Fibroblast of lung (primary cell): ENCODE measurements at places on chromosomes 2 and 18. TPM values are rescaled to one million over a fixed set of nuclear protein-coding genes. Genes with fewer than 3 reads are reported as not detected.

- no peaks in the 10 kb centered on the region for H3K27me3 ChIP-seq
Measured at GRCh38 chr2:157056200-157056676, 201.3 kb upstream of the GALNT5 start.

DNA sequence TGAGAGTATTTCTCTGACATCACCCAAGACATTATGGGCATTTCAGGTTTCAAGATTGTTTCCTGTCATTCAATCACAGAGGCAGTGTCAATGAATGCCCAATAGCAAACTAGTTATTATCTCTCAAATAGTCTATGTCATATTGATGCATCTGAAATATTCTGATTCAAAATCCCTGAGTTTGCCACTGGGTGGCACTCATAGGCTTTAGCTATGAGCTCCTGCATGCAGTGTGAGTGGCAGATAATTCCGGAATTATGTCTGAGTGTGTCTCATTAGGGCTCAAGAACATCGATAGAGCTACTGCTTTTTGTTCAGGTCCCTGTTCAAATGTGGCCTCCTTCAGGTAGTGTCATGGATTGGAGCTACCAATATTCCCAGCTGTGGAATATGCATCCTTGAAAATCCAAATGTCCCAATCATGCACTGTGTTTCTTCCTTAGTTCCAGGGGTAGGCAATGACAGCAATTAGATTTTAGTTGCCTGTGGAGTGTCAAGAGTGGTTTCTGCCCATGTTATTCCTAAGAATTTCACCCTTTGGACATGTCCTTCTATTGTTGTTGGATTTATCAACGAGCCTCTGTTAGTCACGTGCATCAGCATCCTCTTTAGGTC is 7.8 kb upstream of the OR6B3 start:
- no peak overlapping the region for H3K27ac ChIP-seq
- peaks cover 6% of the 10 kb centered on the region for H3K27me3 ChIP-seq
- H3K4me1 ChIP-seq = no peaks in the 10 kb centered on the region
- DNase-seq = peak; percentile 66

DNA sequence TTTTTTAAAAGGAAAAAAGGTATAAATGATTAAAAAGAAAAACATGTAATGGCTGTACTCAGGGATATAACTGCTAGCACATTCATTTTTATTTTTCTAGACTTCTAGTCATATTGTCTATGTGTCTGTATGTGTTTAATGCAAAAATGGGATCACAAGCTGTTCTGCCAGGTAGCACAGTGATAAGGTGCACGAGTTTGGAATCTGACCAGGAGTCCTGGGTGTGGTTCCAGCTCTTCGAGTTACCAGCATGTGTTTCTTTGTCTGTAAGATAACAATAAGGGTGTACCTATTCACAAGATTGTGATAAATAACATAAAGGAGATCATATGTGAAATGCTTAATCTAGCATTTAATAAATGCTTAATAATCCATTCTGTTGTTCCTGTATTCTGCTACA is 145.3 kb downstream of the PKP4 start:
- H3K36me3 ChIP-seq = no peaks in the 10 kb centered on the region
- H3K4me1 ChIP-seq = peaks cover 16% of the 10 kb centered on the region
- H3K27me3 ChIP-seq = no peaks in the 10 kb centered on the region

- no peak overlapping the region for H3K4me3 ChIP-seq
- no peak for DNase-seq
- no peak overlapping the region for H3K27ac ChIP-seq
- H3K27me3 ChIP-seq = no peaks in the 10 kb centered on the region
- H3K36me3 ChIP-seq = no peaks in the 10 kb centered on the region
Measured at GRCh38 chr2:141814150-141814549, 316.7 kb downstream of the LRP1B start.

GRCh38 chr2:148162871-148163270 is 142.0 kb downstream of the MBD5 start:
- DNase-seq = no peak
- H3K27me3 ChIP-seq = no peaks in the 10 kb centered on the region
- H3K27ac ChIP-seq = no peak overlapping the region
- H3K4me3 ChIP-seq = no peak overlapping the region
- no peaks in the 10 kb centered on the region for H3K36me3 ChIP-seq

- DNase-seq = peak; percentile 33
- H3K27me3 ChIP-seq = peaks cover 7% of the 10 kb centered on the region
- H3K27ac ChIP-seq = no peak overlapping the region
- no peak overlapping the region for H3K4me3 ChIP-seq
Measured at GRCh38 chr2:118049140-118049815, 35.4 kb upstream of the CCDC93 start.

DNA sequence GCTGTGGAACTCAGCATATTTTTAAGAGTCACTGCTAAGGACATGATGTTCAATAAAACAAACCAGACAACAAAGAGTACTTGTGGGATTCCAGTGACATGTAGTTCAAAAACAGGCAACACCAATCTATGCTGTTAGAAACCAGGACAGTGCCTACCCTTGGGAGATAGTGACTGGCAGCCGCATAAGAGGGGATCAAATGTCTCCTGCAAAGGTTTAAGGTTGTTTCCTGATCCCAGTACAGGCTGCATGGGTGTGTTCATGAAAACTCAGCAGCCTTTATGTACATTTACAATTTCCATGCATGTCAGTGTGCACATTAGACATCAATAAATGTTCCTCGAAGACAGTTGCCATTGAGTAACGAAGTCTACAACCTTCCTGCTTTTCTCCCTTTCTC is 183.8 kb downstream of the PID1 start:
- no peak overlapping the region for H3K4me3 ChIP-seq
- H3K36me3 ChIP-seq = no peaks in the 10 kb centered on the region

DNA sequence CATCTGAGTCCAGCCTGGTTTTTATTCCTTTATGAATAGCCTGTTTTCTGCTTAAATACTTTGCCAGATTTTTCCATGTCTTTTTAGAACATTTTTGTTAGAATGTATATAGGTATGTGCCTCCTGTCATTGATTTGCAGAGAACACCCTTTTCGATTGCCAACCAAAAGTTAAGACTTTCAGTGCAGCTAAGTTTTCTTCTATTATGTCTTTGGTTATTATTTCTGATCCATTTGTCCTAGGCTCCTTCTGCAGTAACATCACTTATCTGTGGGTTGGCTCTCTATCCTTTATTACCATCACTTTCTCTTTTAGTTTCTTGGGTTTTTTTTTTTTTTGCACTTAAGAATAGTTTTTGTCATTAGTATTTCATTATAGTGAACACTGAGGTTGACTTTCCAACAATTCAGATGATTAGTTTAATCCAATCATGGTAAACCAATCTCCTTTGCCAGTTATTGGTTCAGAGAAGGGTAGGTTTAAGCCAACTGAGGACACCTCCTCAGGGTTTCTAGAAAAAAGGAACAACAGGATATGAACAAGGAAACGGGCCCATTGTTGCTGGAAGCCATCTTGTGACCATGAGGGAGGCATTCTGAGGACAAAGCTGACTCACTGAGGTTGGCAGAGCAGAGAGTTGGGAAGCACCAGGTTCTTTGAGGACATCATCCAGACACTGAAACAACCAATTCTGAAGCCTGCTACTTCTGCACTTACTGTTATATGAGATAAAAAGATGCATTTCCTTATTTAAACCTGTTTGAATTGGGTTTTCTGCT is 37.9 kb upstream of the GBX2 start:
- H3K4me3 ChIP-seq = no peak overlapping the region
- no peaks in the 10 kb centered on the region for H3K36me3 ChIP-seq
- H3K4me1 ChIP-seq = no peaks in the 10 kb centered on the region
- no peaks in the 10 kb centered on the region for H3K27me3 ChIP-seq
- no peak for DNase-seq
- H3K27ac ChIP-seq = no peak overlapping the region

DNA sequence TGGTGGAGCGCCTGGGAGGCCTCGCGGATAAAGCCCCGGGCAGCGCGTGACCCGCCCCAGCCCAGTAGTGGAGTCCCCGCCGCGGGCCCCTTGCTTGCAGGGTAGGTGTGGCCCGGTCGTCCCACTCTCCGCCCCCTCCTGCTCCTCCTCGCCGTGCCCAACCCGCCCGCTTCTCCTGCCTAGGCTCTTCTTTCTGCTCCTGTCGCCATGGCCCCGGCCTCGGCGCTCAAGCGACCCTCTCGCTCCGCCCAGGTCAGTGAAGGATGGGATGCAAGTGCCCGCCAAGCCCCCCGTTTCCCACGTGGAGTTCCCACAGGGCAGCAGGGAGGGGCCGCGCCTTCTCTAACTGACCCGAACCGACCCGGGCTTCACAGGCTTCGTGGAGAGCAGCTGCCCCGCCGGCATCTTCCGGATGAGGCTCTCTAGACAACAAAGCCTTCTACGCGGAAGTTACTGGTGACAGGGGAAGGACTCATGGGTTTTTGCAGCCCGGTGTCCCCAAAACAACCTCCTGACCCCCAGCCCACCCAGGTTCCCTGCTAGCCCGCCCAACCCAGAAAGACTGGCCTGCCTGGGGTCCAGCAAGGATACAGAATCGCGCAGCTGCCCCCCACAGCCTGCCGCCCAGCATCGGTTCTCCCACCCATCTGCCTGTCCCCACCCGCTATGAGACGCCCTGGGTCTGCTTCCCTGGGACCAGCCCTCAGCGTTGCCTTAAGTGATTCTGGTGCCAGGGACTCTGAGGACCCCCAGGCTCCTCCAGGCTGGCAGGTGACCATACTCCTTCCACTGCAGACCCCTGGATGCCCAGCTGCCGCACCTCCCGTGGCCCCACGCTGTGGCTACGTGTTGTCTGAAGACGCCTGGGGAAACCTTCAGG is 32.8 kb downstream of the TTC32 start:
- no peaks in the 10 kb centered on the region for H3K36me3 ChIP-seq
- DNase-seq = peak; percentile 29
- no peaks in the 10 kb centered on the region for H3K4me1 ChIP-seq

- no peak overlapping the region for H3K27ac ChIP-seq
- H3K4me3 ChIP-seq = no peak overlapping the region
- peaks cover 2% of the 10 kb centered on the region for H3K36me3 ChIP-seq
- no peaks in the 10 kb centered on the region for H3K4me1 ChIP-seq
- DNase-seq = no peak
Measured at GRCh38 chr2:238082827-238083226, 17.3 kb upstream of the ESPNL start.

- peaks cover 22% of the 10 kb centered on the region for H3K4me1 ChIP-seq
- H3K36me3 ChIP-seq = peaks cover 2% of the 10 kb centered on the region
- no peak overlapping the region for H3K27ac ChIP-seq
- DNase-seq = no peak
Measured at GRCh38 chr2:217944923-217945322, 57.9 kb downstream of the TNS1 start.

DNA sequence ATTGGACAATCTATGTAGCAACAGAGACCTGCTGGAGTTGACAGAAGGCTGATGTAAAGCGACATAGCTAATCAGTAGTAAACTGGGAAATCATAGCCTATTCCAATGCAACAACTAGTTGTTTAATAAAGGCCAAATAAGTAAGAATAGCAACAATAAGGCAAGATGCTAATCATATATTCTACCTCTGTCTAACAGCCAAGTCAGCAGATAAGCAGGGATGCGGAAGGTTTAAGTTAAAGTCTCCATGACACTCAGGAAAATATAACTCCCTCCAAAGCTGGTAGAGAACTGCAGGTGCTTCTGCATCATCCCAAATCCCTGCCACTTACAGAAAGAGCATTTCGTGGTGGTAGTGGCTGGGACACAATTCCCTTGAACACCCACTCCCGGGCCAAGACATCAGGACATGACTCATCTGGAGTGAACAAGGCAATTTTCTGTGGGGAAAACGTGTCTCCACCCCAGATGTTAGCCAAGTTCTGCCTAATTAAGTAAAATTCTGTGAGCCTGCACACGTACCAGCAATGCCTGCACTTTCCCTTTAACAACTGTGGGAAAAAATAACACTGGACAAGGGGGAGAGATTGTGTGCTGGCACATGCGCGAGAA is 413.6 kb upstream of the ID2 start:
- H3K4me1 ChIP-seq = no peaks in the 10 kb centered on the region
- no peaks in the 10 kb centered on the region for H3K36me3 ChIP-seq
- no peak overlapping the region for H3K4me3 ChIP-seq
- no peak overlapping the region for H3K27ac ChIP-seq

- no peaks in the 10 kb centered on the region for H3K36me3 ChIP-seq
- no peak for DNase-seq
- H3K4me1 ChIP-seq = no peaks in the 10 kb centered on the region
- H3K4me3 ChIP-seq = no peak overlapping the region
- no peak overlapping the region for H3K27ac ChIP-seq
Measured at GRCh38 chr2:143994961-143995360, 525.0 kb downstream of the ZEB2 start.

GRCh38 chr18:25921677-25922421 is 168.6 kb downstream of the SS18 start:
- no peaks in the 10 kb centered on the region for H3K27me3 ChIP-seq
- H3K36me3 ChIP-seq = no peaks in the 10 kb centered on the region
- peak; percentile 0 for DNase-seq
- no peak overlapping the region for H3K27ac ChIP-seq

DNA sequence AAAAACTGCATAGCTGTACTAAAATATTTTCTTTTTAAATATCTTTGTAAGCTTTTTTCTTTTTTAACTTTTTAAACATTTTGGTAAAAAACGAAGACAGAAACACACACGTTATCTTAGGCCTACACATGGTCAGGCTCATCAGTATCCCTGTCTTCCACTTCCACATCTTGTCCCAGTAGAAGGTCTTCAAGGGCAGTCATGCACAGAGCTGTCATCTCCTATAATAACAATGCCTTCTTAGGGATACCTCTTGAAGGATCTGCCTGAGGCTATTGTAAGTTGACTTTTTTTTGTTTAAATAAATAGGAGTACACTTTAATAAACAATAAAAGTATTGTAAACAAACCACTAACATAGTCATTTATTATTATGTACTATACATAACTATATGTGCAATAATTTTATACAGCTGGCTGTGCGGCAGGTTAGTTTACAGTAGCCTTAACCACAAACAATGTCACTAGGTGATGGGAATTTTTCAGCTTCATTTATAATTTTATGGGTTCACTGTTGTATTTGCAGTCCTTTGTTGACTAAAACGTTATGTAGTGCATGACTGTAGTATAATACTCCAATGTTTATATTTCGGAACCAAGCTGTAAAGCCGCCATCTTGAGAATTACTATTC is 124.4 kb downstream of the MAP4K4 start:
- peaks cover 26% of the 10 kb centered on the region for H3K4me1 ChIP-seq
- no peak overlapping the region for H3K27ac ChIP-seq
- H3K4me3 ChIP-seq = no peak overlapping the region
- DNase-seq = no peak
- H3K36me3 ChIP-seq = peaks cover 3% of the 10 kb centered on the region
- no peaks in the 10 kb centered on the region for H3K27me3 ChIP-seq

- peak; percentile 33 for DNase-seq
- no peak overlapping the region for H3K27ac ChIP-seq
- H3K27me3 ChIP-seq = no peaks in the 10 kb centered on the region
- no peak overlapping the region for H3K4me3 ChIP-seq
- no peaks in the 10 kb centered on the region for H3K36me3 ChIP-seq
Measured at GRCh38 chr2:159035790-159036411, 67.5 kb downstream of the TANC1 start.

- H3K4me3 ChIP-seq = no peak overlapping the region
- no peaks in the 10 kb centered on the region for H3K4me1 ChIP-seq
- no peaks in the 10 kb centered on the region for H3K36me3 ChIP-seq
- no peaks in the 10 kb centered on the region for H3K27me3 ChIP-seq
- DNase-seq = peak; percentile 22
Measured at GRCh38 chr2:47724221-47724981, 58.5 kb upstream of the MSH6 start.

GRCh38 chr2:53600815-53601214 is 166.8 kb upstream of the CHAC2 start:
- H3K27ac ChIP-seq = no peak overlapping the region
- no peak overlapping the region for H3K4me3 ChIP-seq
- no peaks in the 10 kb centered on the region for H3K27me3 ChIP-seq
- H3K4me1 ChIP-seq = no peaks in the 10 kb centered on the region

The VIT gene
- 0.17 and 0.77 TPM in 2 replicates for total RNA-seq

The EFR3B gene
- 0.50 and 0.51 TPM in 2 replicates for total RNA-seq

The UGT1A5 gene
- total RNA-seq = not detected in 2 replicates

The CSRNP3 gene
- 0.66 and 0.77 TPM in 2 replicates for total RNA-seq

The HADHA gene
- total RNA-seq = 144 and 162 TPM in 2 replicates

The SPAST gene
- 22.6 and 30.8 TPM in 2 replicates for total RNA-seq

The DCDC2C gene
- not detected in 2 replicates for total RNA-seq

The LINC00305 gene
- total RNA-seq = not detected in 2 replicates

The CXCR2 gene
- total RNA-seq = not detected in 2 replicates
